ENCODE measurements at places on chromosomes 6 and 20.

DNA sequence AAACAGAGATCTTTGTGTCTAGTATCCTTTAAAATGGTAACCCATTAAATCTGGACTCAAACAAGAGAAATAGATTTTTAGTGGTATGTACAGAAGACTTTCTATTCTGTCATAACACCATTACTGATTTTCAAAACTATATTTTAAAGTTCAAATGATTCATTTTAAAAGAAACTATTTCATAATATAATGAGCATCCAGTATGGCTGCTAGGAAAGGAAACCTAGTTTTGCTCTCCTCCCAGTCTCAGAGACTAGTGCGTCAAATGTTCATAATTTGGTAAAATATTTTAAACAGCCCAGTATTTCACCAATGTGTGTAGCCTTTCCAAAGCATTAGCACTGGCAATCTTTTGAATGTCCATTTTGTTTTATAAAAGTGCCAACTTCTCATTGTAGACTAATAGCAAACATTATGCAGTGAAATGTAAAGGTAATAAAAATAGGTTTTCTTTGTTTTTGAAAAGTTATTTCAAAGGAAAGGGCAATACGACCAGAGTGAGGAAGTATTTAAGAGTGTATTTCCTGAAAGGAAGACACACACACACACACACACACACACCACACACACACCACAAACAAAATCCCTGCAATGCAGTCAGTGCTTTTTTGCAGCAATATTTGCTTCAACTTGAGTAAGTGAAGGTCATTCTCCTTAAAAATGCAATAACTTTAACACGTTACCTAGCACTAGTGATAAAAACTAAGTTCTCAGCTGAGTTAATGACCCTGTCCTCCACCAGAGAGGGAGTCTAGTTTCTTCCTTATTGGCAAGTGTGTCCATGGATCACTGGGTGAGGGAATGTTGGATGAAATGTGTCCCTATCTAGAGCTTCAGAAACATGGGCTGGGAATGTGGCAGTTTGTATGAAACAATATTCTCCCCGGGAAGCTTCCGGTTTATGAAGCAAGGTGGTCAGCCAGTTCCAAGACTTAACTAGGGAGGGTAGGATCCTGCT, 4.6 kb downstream of the PPP1R3G start:
- DNase-seq: no peak

- DNase-seq: no peak
Measured at GRCh38 chr6:113676968-113677367, 180.2 kb upstream of the MARCKS start.

- no peak for DNase-seq
Measured at GRCh38 chr6:125792172-125792571, 1.4 kb downstream of the NCOA7 start.

GRCh38 chr6:142570221-142570671, 268.4 kb downstream of the ADGRG6 start:
- DNase-seq: no peak

DNA sequence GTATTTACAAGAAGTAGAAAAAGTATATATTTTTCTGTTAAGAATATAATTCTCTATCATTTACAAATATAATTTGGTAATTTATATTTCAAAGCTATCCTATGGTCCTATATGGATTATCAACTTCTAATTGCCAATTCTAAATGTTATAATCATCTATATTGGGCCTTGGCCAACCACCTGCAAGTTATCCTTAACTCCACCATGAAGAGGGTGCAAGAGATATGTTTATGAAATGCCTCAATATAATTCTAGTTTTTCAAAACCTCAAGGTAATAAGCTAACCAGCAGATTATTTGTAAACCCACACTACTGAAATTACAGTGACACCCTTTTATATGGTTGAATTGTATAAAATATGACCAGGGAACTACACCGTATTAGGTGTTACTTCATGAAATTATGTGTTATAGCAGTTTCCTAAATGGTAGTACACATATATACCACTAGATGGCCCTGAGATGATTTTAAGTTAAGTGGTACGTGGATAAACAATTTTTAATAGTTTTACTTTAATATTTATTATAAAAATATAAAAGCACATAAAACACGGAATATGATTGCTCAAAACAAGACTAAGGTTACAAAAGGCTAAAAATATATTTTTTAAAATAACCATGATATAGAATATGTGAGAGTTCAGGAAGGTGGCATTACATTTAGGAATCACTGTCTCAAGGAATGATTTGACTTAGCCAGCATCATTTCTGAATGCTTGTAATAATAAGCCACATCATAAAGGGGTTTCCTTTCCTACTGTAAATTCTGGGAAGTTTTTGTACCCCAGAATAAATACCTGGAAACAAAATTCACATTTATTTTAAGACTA, 9.8 kb upstream of the PNISR start:
- no peak for DNase-seq

DNA sequence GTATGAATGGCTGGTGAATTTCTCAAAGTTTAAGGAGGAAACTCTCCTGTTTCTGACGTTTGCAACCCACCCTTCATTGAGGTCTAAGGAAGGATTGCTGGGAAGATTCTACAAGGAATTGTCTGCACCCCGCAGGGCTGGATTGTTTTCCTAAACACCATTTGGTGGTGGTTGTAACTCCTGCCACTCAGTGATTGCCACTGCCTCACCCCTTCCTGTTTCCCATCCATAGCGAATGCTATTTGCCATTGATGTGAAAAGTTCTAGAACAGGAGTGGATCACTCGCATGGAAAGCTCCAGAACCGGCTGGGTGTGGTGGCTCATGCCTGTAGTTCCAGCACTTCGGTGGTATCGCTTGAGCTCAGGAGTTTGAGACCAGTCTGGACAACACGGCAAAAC, 8.7 kb upstream of the DSP start:
- no peak for DNase-seq

All from cortex of kidney (tissue), 1 donor.